ENCODE measurements at places on chromosomes 3 and 15.

DNA sequence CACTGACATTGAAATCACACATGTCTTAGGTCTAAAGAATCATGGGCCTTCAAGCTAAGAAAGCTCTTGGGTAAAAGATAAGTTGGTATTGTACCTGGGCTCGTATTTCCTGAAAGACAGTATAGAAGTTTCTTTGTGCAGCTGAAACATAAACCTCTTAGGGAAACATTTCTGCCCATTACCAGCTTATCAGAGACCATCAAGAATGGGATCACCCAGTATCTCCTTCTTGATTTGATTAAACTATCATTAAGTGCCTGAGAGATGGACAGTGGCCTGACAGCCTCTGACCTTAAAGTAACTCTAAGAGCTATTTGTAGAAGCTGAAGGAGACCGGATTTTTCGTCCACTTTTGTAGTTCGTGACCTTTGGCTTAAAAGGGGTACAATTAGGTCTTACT lies 265.3 kb downstream of the ERC2 start:
- DNase-seq, result no peak

- no peak for DNase-seq
These were observed 51.0 kb upstream of the SPSB4 start for GRCh38 chr3:141000027-141000663.

DNA sequence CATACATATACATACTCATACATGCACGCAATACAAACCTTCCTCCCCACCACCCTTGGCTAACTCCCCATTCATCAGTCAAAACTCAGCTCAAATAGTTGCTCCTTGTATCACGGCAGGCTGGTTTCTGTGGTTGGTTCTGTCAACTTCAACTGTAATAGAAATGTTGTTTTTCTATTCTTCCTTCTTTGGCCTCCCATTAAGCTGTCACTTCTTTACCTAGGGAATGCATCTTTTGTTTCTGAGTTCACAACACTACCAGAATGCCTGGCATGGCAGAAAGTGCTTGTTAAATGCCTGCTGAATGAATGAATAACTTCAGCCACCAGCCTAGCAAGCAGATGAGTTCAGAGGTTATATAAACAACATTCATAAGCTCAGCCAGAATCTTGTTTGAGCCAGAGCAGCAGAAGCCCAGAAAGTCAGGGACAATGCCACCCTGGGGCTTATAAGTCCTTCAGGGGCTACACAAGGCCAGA lies 63.1 kb downstream of the B3GALNT1 start:
- no peak for DNase-seq

GRCh38 chr15:27237319-27237939 lies 266.4 kb downstream of the GABRG3 start:
- no peak for DNase-seq

DNA sequence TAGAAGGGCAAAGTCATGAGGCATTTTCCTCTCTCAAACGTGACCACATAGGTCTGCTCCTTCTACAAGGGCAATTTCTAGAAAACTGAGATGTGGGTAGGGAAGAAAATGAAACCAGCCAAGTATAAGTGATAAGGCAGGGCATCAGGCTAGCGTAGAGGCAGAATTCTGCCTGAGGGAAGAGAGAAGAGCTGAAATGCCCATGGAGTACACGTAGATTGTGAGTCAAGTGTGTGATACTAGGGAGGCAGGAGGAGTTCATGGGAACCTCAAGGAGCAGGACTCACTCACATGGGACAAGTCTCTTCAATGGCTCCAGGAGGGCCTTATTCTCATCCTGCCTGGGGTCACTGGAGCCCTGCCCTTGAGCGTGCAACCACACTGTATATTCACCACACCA lies 34.9 kb upstream of the PPP4R2 start:
- DNase-seq, result no peak

- DNase-seq, result no peak
These were observed 21.2 kb upstream of the SIAH2 start for GRCh38 chr3:150783920-150784746.

DNA sequence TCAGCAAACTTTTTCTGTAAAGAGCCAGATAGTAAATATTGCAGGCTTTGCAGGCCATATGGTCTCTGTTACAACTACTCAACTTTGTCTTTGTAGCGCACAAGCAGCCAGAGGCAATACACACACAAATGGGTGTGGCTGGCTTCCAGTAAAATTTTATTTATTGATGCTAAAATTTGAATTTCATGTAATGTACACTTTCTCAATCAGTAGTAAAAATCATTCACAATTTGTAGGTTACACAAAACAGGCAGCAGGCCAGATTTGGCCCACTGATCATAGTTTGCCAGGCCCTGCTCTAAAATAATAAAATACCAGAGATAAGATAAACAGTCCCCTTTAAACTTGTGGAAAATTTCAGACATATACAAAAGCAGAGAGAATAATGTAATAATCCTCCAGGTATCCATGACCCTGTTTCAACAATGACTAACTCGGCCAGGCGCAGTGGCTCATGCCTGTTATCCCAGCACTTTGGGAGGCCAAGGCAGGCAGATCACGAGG lies 330.3 kb downstream of the SHQ1 start:
- DNase-seq, result no peak

- DNase-seq, result no peak
These were observed 26.1 kb downstream of the MGLL start for GRCh38 chr3:127796045-127796830.

GRCh38 chr3:78765671-78766485 lies 1001.9 kb downstream of the ROBO1 start:
- DNase-seq, result peak; percentile 1

DNA sequence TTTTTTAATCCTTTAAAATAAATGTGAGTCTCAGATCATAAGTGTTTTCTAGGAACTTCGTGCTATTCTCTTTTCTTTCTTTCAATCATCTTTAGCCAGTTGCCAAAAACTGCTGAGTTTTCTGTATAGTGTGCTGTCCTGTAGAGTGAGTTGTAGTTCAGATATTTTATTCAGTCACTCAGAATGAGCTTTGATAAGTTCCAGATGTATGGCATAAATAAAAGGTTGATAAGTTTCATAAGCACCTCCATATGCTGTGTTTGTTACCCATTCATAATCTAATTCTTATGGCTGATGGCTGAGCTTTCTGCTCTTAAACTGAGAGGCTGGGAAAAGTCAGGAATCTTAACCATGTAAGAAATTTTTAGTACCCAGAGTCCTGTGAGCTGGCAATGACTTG lies 59.3 kb upstream of the COL6A6 start:
- DNase-seq, result no peak

- DNase-seq, result no peak
These were observed 506 bp upstream of the ATP1B3 start for GRCh38 chr3:141875893-141876380.

- DNase-seq, result no peak
These were observed 38.6 kb downstream of the ZXDC start for GRCh38 chr3:126436826-126437717.

DNA sequence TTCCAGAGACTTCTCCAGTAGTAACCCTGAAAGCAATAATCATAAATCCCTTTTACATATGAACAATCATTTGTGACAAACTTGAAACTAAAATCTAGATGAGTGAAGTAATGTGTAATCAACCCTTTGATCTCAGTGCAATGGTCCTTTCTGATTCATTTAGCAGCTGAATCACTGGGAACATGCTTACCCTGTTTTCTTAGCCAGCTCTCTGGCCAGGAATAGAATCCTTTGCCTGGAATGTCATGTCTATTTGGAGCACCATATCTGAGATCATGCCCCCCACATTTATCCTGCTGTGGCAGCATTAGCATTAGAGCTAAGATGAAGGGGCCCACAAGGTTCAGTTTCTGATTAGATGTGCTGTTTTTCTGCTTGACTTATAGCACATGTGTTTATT lies 309.8 kb downstream of the OXSM start:
- no peak for DNase-seq

DNA sequence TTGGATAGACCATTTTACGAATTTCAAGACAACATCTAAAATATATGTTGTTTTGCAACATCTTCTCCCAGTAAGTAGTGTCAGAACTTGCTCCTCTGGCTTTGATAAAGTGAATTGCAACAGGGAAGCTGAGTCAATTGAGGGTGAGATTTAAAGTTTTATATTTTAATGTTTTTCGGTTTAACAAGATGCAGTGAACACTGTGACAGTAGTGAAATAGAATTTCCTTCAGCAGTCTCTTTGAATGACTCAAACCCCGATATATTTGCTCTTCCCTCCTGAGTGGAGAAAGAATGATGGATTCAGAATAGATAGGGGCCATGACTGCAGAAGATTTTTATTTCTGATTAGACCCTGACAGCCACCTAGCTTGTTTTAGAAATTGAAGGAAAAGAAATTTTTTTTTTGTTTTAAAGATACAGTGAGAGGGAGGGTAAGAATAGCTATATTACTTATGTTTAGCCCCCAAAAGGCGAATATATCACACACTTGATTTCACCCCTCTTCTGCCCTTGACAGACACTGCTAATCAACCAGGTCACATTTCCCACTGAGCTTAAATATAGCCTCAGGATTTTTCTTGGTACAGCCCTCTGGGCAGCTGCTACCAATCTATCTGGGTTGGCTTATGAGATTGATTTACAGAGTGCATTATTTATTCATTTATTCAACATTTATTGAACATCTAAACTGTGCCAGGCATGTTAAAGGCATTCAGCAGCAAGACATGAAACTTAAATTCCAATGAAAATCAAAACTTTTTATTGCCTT lies 183.3 kb upstream of the ADAMTS9 start:
- no peak for DNase-seq
